Central memory CD4-positive, alpha-beta T cell (primary cell): ENCODE measurements at places on chromosomes 12 and 14.

GRCh38 chr12:100566887-100567637, 6.4 kb upstream of the GAS2L3 start:
- no peak for DNase-seq

DNA sequence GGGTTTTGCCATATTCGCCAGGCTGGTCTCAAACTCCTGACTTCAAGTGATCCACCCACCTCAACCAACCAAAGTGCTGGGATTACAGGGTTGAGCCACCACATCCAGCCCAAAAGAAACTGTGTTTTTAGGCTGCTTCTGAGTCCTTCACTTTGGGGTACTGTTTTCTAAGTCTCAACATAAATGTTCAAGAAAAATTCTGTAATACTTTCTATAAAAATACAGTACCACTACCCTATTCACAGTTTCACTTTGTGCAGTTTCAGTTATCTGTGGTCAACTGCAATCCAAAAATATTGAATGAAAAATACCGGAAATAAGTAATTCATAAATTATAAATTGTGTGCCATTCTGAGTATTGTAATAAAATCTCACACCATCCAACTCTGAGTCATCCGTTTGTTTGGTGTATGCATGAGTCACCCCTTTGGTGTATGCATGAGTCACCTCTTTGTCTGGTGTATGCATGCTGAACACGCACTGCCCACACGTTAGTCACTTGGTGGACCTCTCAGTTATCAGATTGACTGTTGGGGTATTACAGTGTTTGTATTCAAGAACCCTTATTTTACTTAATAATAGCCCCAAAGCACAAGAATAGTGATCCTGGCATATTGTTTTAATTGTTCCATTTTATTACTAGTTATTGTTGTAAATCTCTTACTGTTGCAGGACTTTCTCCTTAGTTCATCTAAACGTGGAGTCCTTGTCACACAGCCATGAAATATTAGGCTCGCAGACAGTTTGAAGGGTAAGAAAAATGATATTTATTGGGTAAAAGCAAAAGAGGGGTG, 190.2 kb downstream of the FSCB start:
- DNase-seq = no peak

DNA sequence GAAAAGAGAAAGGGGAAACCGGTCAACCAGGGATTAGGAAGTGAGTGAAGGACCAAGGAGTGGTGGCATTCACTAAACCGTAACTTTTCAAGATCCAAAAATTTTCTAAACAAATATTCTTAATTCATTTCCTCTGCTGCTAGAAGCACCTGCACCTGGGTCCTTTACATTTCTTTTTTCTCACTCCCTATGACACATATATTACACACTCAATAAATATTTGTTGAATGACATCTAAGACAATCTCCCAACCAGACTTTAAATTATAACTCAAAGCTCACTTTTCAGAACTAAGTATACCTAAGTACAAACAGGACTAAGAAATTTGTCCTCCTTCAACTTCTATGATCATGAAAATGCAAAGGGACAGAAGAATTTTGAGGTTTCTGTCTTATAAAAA, 11.1 kb downstream of the TTC5 start:
- DNase-seq = no peak

DNA sequence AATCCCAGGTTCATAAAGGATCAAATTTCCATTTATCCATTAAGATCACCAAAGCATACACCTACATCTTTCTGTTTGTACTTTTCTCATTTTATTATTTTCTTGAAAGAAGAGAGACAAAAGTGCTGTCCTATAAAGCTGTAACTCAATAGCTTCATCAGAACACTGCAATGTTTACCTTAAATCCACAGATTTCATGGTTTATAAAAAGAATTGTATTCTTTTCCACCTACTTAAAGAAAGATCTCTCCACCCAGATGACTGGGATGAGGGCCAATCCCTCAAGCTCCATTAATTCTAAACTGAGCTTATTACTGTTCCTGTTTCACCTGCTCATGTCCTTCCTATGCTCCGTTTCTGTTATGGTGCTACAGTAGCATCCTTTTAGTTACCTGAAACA, 470.6 kb downstream of the BCAT1 start:
- no peak for DNase-seq

GRCh38 chr12:12495536-12495935, 67.1 kb downstream of the DUSP16 start:
- no peak for DNase-seq

GRCh38 chr14:55366271-55366670, 45.4 kb downstream of the ATG14 start:
- no peak for DNase-seq

DNA sequence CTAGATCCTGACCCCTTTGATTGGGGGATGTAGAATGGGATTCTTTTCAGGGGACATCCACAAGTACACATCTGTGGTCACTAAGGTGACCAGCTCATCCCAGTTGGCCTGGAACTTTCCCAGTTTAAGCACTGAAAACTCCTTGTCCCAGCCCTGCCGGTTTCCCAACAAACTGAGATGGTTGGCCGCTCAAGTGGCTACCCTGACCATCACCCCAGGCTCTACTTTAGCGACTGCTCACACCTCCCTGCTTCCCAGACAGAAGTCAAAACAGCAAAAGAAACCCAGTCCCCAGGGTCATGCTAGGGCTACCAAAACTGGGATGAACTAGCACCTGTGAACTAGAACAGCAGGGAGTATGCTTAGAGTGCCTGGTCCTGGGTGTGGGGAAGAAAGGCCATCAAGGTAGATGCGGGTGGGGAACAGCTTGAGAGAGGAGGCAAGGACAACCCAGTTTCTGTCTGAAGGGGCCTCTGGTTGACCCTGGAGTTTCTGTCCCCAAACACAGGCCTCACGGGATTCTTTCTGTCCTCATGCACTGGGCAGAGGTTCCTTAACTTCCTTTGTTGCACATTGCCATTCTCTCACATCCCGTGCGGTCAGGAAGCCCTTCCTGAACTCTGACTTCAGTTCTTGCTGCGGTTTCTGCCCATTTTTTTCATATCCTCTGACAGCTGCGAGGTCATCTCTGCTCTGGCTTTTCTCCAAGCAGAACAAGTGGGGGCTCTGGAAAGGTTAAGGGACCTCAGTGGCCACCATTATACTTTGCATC, 1.6 kb downstream of the LTB4R start:
- DNase-seq = peak; percentile 65

DNA sequence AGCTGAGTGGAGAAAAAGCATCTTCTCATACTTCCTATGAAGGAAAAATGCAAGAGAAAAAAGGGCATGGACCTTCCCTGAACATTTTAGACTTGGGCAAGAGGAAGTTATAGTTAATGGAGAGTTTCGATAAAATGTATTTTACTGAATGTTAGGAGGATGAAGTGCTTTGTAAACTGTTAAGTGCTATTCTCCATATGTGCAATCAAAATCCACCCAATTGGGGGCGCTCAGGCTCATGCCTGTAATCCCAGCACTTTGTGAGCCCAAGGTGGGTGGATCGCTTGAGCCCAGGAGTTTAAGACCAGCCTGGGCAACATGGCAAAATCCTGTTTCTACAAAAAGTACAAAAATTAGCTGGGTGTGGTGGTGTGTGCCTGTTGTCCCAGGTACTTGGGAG, 1.9 kb upstream of the CNPY2 start:
- DNase-seq = no peak

DNA sequence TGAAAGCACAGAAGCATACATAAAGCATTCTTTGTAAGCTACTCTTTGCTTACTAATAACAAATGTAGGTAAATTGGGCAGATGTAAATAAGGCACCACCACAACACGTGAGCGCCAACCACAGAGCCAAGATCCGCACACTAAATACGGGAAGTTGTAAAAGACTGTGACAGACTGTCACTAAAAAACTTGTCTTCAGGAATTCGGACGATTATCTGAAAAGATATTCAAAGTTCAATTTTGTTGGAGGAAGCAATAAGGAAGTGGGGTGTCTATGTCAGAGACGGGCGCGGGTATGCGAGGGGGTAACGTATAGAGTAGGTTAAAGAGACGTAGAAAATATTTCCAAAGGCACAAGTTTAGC, 1.5 kb upstream of the HSP90B1 start:
- DNase-seq = peak; percentile 70

- no peak for DNase-seq
Measured at GRCh38 chr14:104938436-104938835, 13.8 kb downstream of the PLD4 start.
